AG04450 (cell line): ENCODE measurements at places on chromosomes 12 and 14.

- no peak for DNase-seq
These were observed 78.2 kb upstream of the BCL2L14 start for GRCh38 chr12:11992515-11992914.

- DNase-seq = no peak
These were observed 577.6 kb downstream of the NRXN3 start for GRCh38 chr14:78747813-78748212.

DNA sequence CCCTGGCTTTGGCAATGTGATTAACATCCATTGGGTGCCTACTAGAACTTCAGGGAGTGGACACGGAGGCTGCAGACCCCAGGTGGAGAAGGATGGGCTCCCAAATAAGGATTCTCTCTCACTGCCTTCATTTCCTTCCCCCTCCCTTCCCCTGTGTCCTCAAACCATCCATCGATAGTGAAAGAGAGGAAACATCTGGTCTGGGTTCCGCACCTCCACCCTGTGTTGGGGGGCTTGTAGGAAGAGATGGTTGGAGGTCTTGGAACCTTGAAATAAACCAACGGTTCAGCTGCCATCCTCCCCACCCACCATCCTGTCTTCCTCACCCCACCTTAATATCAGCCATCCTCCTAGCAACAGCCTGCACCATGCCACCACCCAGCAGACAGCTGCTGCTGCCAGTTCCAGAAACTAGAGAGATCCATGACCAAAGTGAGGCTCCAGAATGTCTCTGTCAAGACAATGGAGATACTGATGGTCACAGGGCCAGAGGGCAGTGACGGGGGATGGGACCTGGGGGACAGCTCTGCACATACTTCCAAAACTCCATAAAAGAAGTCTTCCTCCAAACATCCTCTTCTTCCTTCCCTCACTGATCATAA is 153.1 kb upstream of the CCND2 start:
- no peak for DNase-seq

DNA sequence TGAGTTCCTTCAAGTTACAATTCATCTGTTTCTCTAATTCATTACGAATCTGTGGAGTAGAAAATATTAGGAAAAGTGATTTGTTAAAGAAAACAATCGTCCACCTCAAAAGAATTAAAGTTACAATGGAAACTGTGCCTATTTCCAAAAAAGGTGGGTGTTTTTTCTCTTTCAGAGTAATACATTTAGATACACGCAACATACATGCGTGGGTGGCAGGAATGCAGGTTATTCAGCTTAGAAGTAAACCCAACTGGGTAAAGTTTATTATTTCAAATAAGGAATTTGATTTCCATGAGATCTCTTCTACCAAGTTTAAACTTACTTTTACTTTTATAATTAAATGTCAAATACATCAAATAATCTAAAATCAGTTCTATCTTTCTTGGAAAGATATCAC is 52.2 kb downstream of the SSH1 start:
- no peak for DNase-seq

DNA sequence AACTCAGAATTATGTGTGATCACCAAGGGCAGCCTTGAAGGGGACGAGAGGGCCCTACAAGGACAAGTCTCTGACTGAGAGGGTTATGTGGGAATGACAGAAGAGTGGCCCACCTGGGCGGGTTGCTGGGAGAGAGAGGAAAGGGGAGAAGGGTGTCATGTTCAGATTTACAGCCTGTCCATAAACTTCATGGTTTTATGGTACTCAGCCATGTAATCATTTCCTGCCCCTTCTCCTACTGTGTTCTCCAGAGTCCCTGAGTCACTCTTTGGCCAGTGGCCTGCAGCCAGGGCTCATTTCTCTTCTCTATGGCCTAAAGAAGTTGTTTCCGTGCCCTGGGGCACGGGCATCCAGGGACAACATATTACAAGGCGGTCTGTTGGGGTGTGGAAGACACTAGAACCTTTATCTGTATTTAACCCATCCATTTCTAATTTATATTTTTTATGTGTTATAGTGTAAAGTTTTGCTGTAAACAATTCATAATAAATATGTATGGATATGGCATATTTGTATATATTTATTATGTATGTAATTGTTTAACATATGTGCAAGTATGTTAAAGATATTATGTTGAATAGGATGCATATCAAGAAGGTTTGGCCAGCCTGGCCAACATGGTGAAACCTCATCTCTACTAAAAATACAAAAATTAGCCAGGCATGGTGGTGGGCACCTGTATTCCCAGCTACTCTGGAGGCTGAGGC is 26.9 kb downstream of the DDX47 start:
- peak; percentile 16 for DNase-seq

DNA sequence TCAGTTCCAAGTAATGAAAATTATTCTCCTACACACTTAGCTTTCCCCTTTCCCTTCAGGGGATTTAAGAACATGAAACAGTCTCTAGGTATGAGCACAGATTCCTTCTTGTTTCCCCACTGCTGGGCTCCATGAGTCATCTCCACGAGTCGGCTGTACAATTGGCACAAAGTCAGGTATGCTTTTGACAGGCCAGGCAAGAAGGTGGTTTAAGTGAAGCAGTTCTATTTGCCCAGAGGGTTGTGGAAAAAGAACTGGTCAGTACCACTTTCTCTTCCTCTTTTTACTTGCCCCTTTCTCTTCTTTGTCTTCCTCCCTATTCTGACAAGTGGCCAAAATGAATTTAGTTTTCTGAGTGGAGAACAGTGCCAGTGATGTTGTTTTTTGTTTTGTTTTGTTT is 16.3 kb downstream of the DYNC1H1 start:
- peak; percentile 98 for DNase-seq

DNA sequence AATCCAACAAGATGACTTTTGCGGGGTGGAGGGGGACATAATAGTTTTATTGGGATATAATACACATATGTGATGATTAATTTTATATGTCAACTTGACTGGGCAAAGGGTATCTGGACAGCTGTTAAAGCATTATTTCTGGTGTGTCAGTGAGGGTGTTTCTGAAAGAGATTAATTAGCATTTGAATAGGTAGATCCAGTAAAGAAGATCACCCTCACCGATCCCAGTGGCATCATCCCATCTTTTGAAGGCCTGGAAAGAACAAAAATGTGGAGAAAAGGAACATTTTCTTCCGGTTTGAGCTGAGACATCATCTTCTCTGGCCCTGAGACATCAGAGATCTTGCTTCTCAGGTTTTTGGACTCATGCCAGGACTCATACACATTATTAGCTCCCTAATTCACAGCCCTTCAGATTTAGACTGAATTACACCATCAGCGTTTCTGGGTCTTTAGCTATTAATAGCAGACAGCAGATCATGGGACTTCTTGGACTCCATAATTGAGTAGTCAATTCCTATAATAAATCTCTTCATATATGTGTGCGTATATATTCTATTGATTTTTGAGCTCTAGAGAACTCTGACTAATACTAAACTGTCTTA is 283.6 kb downstream of the PCNX1 start:
- DNase-seq = no peak

DNA sequence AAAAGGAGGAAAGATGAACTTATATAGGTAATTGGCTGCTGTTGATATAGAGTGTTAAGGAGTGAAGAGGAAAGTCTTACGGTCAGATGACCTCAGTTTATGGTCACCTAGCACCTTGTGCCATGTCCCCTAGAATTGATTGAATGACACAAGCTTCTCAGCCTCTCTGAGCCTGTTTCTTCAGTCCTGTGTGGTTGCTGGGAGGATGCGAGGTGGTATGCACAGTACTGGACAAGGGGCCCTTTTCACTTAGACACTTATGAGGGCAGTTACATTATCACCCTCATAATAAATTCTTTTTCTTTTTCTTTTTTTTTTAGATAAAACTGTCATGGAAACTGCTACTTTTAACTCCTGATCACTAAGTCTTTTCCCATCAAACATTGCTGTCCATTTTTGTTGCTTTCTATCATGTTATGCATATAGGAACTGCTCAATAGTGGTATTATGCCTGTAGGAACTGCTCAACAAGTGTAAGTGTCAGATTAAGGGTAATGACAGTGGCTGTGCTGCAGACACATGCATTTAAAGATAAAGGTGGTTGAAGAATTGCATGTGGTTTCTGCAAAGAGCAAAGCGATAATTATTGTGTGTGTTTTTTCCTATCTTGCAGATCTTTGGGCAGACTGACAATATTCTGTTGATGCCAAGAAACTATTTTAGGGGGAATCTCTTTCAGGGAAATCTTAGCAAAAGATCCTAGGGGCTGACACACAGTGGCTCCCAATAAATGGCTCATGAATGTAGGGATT is 11.6 kb downstream of the ANO6 start:
- no peak for DNase-seq

- DNase-seq = no peak
These were observed 20.2 kb downstream of the NUAK1 start for GRCh38 chr12:106118381-106119130.

DNA sequence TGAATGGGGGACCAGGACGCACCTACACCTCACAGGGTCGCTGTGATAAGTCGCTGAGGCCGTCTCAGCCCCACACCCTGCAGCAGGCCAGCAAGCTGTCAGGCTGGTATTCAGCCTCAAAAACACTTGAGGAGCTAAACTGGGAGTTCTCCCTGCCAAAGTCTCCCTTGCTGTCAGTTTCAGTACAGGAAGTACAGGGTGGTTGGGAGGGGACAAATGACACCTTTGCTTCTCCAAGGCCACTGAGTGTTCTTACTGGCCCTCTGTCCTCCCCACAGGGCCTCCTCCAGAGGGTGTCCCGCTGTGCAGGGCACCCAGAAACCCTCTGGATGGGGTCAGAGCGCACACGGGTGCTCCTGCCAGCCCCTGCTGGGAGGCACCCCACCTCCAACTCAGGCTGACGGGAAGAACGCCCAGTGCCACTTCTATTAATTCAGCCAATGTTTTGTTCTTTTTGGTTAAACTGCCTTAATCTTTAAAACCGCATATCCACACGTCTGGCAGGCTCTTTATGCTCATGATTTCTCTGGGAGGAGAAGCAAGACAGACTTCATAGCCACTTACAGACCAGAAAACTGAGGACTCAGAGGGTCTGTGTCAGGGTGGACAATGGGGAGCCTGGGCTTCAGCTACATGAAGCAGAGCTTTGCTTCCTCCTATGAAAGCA is 75.9 kb downstream of the ITPK1 start:
- DNase-seq = no peak

DNA sequence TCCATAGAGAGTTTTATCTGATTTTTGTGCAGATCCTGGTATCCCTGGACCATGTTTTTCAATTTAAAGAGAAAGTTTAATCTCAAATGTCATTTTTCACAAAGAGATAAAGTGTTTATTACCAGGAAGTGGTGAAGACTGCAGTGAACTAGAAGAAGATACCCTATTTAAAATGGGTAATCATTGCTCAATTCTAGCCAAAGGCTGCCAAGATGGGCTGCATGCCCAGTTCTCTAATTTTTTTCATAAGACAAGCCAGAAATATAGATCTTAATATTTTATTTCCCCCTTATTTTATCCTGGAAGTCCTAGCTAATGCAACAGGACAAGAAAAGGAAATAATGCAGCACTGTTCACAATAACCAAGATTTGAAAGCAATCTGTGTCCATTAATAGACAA is 343.5 kb downstream of the PCNX1 start:
- DNase-seq = no peak

GRCh38 chr12:47276621-47277309 is 197.0 kb upstream of the AMIGO2 start:
- DNase-seq = peak; percentile 33

GRCh38 chr14:22313172-22313801 is 275.7 kb downstream of the DAD1 start:
- DNase-seq = no peak

DNA sequence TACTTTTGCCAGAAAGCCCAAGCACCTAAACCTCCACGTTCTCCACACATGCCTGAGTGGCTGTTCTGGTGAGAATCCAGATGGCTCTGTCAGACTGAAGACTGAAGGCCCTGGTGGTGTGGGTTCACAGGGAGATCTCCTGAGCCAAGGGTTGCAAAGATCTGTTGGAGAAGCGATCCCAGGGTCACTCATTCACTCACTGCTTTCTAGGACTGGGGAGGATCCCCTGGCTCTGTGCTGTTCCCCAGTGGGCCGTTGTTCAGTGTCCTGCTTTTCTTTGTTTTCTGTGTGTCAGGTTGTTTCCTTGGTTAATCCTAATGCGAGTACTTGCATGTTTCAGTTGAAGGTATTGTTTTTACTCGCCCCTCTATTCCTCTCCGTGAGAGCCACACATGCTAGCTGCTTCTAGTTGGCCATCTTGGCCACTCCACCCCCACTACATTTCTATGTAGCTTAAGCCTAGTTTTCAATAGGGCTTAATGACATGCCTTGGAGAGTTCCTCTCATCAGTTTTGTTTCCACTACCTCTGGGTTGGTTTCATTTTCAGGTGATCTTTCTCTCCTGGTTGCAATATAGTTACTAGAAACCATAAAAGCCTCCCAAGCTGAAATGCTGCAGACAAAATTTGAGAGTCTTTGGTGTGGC is 144.5 kb upstream of the SLC38A2 start:
- no peak for DNase-seq

DNA sequence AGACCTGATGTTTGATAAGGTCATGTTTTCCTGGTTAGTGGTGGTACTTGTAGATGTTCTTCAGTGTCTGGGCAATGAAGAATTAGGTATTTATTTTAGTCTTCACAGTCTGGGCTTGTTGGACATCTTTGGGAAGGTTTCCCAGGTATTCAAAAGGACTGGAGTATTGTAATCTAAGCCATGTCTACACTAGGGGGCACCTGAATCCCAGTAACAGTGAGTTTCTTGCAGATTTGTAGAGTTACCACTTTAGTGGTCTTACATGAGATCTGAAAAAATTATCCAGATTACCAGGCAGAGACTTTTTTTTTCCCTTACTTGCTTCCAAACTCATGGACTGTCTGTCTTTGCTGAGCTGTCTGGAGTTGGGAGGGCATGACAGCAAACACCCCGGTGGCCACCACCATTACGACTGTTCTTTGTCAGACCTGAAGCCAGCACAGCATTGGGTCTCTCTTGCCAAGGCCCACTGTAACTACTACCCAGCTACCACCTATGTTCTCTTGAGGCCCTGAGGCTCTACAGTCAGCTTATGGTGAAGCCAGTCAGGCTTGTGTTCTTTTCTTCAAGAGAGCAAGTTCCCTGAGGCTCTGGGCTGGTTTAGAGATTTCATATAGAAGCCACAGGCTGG is 820.7 kb upstream of the FBXO33 start:
- no peak for DNase-seq

DNA sequence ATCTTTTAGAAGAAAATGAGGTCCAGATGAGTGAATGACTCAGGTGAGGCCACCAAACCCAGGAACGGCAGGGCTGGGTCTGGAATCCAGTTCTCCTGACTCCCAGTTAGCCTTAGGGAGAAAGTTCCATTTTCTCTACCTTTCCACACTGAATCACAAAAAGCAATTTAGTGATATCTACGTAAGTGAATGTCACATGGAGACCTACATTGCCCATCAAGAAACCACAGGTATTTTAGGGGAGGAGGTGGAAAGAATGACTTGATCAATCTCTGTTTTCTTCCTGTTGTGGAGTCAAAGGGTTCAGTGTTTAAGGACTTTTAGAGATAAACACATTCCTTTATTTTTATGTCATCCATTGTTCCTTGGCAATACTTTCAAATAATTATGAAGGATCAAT is 106.9 kb upstream of the PTPRB start:
- DNase-seq = no peak
